ENCODE measurements at places on chromosomes 5 and 9.

GRCh38 chr5:37889612-37890317, 49.9 kb upstream of the GDNF start:
- DNase-seq = no peak

DNA sequence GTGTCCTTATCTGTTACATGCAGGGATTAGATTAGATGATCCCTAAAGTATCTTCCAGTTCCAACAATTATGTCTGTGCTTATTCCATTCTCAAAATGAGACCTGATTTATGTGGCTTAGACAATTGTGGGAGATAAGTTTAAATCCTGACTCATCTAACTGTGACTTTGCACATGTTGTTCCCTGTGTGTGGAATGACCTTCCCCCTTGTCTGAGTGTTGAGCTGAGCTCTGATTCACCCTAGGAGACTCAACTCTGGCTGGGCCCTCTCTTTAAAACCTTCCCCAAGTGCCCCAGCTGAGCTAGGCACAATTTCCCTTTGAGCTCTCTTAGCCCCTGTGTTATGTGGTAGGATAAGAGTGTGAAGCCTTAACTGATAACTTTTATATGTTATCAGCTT, 118.9 kb upstream of the ELL2 start:
- DNase-seq = no peak

GRCh38 chr5:158471535-158471924, 612.6 kb upstream of the CLINT1 start:
- no peak for DNase-seq

DNA sequence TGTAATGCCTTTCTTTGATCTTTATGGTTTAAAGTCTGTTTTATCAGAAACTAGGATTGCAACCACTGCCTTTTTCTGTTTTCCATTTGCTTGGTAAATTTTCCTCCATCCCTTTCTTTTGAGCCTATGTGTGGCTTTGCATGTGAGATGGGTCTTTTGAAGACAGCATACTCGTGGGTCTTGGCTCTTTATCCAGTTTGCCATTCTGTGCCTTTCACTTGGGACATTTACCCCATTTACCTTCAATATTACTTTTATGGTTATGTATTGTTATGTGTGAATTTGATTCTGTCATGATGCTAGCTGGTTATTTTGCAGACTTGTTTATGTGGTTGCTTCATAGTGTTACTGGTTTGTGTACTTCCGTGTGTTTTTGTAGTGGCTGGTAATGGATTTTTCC, 59.2 kb downstream of the YTHDC2 start:
- no peak for DNase-seq

DNA sequence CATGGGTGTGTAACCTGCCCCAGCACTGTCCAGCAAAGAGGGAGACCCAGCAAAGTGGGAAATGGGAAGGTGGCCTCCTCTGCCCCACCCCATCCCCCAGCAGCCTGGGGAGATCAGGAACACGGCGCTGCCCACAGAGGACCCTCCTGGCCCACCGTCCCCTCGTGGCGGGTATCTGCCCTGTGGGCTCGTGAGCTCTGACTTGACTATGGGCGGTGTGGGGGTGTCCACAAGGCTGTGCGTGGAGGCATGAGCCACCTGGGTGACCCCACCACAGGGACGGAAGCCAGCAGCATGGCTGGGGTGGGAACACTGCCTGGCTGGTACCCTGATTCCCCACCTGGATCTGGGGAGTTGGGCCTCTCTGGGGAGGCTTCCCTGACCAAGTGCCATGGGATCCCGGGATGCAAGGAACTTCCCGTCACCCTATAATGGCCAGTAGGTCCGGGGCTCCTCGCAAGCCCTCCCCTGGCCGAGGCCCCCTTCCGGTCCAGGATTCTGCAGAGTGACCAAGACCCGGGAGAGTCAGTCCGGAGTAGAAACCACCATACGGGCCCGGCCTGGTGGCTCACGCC, 29.3 kb upstream of the SLC6A19 start:
- no peak for DNase-seq

DNA sequence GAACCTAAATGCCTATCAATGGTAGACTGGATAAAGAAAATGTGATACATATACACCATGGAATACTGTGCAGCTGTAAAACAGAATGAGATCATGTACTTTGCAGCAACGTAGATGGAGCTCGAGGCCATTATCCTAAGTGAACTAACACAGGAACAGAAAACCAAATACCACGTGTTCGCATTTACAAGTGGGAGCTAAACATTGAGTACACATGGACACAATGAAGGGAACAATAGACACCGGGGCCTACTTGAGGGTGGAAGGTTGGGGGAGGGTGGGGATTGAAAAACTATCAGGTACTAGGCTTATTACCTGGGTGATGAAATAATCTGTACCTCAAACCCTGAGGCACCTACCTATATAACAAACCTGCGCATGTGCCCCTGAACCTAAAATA, 22.4 kb upstream of the DEPDC1B start:
- DNase-seq = no peak

GRCh38 chr5:150161242-150162141, 5.1 kb upstream of the CDX1 start:
- DNase-seq = peak; percentile 65

GRCh38 chr5:102600964-102601363, 102.2 kb upstream of the SLCO6A1 start:
- no peak for DNase-seq

DNA sequence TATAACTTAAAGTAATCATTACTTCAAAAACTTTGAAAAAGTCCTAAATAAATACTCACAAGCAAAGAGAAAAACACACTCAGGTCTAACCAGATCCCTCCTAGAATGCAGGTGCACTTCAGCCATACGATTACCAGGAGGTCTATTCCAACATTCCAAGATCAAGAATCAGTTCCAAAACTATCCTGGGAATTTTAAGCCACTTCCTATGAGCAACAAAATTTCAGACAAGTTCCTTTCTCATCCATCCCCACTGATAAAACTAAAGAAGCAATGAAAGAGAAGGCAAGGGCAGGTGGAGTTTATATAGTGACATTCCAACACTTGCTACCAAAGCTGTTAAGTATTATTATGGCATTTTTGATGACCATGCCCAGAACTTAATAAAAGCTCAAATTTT, 29.6 kb downstream of the MLLT3 start:
- DNase-seq = no peak
